GM23248 (cell line): ENCODE measurements at places on chromosomes 3 and 15. TPM values are rescaled to one million over a fixed set of nuclear protein-coding genes. Genes with fewer than 3 reads are reported as not detected.

Gene C3orf80
- 0.43 and 1.3 TPM in 2 replicates for total RNA-seq

Gene CHL1
- total RNA-seq = not detected in 2 replicates

Gene IGSF11
- not detected in 2 replicates for total RNA-seq

Gene C3orf85
- total RNA-seq = not detected in 2 replicates

Gene RTP3
- total RNA-seq = not detected in 2 replicates

DNA sequence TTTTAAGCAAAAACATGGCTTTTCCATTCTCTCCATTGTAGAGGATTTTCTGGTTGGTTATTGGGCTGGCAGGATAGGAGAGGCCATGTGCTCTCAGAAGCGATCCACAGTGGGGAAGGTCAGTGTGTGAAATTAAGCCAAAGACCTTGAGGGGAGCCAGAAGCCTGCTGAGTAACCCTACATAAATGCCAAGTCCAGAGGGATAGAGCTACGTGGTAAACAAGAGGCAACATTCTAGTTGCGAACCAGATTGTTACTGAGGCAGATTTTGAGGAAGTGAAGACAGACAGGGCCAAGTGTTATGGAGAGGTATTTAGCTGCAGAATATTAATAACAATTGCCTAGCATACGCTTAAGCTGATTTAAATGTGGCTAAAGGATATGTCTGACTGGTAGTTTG lies 592.8 kb upstream of the GBE1 start:
- no peak for DNase-seq

GRCh38 chr15:27699699-27700098 lies 399.4 kb downstream of the OCA2 start:
- no peak for DNase-seq

GRCh38 chr3:39811561-39811960 lies 2.2 kb downstream of the MYRIP start:
- DNase-seq = no peak

- DNase-seq = no peak
Measured at GRCh38 chr3:13190378-13190765, 117.1 kb upstream of the IQSEC1 start.

DNA sequence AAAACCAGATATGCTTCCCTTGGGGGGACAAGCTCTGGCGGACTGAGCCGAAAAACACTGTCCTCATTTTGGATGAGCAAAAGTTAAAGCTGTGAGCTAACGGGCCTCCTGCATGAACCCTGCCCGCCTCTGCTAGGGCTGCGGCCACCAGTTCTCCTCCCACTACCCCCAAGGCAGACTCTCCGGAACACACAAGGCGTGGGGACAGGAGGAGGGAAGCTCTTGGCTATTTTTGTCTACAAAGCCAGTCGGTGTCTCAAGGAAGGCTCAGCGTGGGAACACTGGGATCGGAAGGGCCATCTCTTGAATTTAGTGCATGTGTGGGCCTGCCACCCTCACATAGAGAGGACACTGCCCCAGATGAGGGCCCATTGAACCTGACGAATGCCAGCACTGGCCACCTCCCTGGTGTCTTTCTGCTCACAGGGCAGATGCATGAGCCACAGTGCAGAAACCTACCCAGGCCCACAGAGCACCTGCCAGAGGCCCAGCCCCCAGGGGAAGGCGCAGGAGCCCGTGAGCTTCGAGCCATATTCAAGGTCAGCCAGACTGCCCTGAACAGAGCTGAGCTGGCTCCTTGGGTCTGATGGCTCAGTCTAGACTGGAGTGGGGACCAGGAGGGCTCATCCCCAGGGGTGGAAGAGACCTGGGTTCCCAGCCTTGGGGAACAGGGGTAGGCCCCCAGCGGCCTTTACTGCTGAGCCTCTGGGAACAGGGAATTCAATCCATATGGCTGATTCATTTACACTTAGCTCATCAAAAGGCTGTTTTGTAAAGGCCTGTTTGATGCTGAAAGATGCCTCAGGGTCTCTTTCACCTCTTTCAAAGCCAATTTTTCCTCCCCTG lies 38.3 kb downstream of the HCN4 start:
- DNase-seq = peak; percentile 17

DNA sequence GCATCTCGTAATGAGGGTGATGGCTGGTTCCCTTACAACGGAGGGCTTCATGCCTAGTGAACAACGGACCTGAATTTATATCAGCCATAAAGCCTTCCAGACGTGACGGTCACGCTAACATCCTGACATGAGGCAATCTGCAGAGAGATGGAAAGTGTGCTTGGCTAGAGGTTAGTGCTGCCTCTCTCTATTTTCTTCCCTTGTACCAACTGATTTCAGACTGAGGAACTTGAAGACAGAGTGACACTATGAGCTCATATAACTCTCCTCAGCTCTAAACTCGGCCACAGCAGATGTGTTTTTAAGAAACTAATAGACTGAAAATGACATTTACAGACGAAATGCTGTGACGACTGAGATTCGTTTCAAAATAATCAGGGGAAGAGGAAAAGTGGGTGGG lies 122.4 kb downstream of the XXYLT1 start:
- peak; percentile 43 for DNase-seq

DNA sequence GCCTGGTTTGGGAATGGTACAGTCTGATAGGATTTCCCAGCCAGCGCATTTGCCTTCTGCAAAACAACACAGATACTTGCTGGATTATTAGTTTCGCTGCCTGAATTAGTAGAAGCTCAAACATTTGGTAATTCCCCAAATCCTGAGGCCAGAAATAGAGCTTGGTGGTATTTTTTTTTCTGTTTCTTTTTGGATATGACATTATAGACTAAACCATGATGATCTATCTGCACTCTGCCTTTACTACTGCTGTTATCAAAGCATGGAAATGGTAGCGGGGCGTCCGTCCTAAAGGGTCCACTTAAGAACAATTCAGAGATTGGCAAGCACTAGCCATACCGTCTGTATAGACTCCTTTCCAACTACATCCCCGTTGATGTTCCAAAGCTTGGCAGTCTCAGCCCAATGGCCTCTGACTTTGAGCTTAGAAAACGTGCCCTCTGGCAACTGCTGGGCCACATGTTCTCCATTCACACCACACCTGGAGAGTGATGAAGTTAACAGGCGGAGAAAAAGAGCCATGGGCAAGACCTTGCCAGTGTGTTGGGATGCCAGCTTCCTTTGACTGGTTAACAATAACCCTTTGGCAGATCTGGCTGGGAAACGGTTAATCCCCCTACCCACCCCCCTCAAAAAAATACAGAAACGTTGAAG lies 241.0 kb upstream of the NR2F2 start:
- DNase-seq = no peak
